ENCODE measurements at places on chromosomes 16 and 17. TPM values are rescaled to one million over a fixed set of nuclear protein-coding genes. Genes with fewer than 3 reads are reported as not detected.

DNA sequence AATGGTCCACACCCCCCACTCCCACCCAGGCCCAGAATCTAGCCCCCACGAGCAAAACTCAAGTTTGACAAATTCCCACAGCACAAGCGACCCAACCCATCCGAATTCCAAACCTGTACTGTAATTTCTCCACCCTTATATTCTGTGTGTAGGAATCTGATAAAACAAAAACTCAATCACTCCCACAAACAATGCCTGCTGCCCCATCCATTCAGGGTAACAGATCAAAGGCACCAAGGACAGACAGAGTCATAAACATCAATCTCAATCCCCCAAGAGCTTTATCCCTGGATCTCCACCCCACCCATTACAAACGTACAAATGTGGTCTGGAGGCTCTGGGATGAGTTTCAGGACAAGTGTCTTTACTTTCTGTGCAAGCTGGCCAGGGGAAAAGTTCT lies 157.8 kb downstream of the AXIN2 start:
- DNase-seq = no peak

DNA sequence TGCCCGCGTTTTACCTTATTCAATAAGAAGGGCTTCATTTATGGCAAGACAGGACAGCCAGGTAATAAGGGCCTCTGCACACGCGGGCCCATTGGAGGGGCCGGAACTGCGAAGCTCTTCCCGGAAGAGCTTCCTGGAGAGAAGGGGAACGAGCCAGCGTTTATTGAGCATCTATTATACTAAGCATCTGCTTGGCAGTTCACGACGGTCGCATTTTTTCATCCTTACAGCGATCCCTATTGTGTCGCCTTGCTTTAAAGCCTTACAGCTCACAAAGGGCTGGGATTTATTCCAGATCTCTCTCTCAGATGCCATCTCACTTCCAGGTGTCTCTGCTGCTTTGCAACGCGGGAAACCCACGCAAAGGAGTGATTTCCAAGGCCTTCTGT lies 546 bp downstream of the ZPBP2 start:
- DNase-seq = no peak

GRCh38 chr16:12152740-12153139 lies 176.2 kb downstream of the SNX29 start:
- no peak for DNase-seq

GRCh38 chr17:67044016-67044772 lies at the start of gene CACNG1:
Gene CACNG1 (plus strand): TSS chr17:67044554. CDS start chr17:67044661, 107 bp downstream.
- no peak for DNase-seq

GRCh38 chr16:4115949-4116318 lies 308 bp downstream of the ADCY9 start:
- DNase-seq = no peak

- no peak for DNase-seq
These were observed 18.2 kb upstream of the MEOX1 start for GRCh38 chr17:43679911-43680310.

GRCh38 chr16:11819798-11820197 lies 22.7 kb upstream of the ZC3H7A start:
- no peak for DNase-seq

GRCh38 chr16:86714166-86714565 lies 135.8 kb downstream of the FOXL1 start:
- DNase-seq = no peak

- DNase-seq = no peak
These were observed 5.6 kb upstream of the STX1B start for GRCh38 chr16:31016018-31016417.

- no peak for DNase-seq
These were observed 9.8 kb downstream of the SLFN5 start for GRCh38 chr17:35252651-35253050.

GRCh38 chr16:22165508-22166285 lies 3.4 kb downstream of the SDR42E2 start:
- DNase-seq = no peak

DNA sequence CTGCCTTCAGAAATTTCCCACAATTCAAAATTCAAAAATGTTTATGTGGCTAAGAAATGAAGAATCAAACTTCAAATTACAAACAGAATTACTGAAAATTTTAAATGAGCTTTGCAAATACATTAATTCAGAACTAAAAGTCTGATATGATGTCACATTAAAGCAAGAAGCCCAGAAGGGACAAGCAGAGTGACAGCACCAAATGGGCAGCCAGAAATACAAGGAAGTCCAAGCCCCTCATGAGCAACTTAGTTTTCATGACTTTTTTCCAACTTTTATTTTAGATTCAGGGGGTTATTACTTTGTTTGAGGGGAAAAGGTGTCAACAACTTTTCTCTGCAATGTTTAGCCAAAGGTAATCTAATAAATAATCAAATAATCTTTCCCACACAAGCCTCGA lies 21.5 kb downstream of the UBE2G1 start:
- DNase-seq = no peak

DNA sequence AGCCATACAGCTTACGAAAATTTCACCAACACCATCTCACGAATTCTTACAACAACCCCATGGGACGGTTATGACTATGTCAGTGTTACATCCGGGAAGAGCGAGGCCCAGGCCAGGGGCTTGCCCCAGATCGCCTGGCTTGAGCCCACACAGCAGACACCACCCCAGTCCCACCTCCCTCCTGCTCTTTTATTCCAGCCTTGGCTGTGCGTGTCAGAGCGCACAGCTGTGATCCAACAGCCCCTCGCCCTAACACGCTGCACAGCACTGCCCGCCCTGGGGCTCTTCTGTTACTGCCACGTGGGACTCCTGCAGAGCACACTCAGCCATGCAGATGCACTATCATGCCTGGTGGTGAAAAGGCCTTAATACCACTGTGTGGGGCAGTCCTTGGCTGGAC lies 127.9 kb downstream of the ENGASE start:
- DNase-seq = no peak

DNA sequence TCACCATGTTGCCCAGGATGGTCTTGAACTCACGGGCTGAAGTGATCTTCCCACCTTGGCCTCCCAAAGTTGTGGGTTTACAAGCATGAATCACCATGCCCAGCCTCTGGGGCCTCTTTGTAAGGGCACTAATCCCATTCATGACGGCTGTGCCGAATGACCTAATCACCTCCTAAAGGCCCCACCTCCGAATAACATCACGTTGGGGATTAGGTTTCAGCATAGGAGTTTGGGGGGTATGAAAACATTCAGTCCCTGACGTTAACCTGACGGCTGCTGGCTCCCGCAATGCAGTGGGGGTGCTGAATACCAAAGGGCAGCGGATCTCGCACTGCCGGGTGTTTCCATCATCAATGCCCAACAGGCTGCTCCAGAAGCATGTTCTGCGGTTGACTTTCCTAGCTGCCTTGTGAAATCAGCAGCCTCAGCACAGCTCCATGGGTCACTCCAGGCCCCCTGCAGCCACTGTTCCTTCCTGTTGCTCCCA lies 120.8 kb upstream of the SEC14L1 start:
- DNase-seq = no peak

- no peak for DNase-seq
These were observed 57.3 kb downstream of the IGF2BP1 start for GRCh38 chr17:49054342-49055092.

GRCh38 chr17:7114875-7115614 lies 423 bp upstream of the ASGR2 start:
- no peak for DNase-seq

DNA sequence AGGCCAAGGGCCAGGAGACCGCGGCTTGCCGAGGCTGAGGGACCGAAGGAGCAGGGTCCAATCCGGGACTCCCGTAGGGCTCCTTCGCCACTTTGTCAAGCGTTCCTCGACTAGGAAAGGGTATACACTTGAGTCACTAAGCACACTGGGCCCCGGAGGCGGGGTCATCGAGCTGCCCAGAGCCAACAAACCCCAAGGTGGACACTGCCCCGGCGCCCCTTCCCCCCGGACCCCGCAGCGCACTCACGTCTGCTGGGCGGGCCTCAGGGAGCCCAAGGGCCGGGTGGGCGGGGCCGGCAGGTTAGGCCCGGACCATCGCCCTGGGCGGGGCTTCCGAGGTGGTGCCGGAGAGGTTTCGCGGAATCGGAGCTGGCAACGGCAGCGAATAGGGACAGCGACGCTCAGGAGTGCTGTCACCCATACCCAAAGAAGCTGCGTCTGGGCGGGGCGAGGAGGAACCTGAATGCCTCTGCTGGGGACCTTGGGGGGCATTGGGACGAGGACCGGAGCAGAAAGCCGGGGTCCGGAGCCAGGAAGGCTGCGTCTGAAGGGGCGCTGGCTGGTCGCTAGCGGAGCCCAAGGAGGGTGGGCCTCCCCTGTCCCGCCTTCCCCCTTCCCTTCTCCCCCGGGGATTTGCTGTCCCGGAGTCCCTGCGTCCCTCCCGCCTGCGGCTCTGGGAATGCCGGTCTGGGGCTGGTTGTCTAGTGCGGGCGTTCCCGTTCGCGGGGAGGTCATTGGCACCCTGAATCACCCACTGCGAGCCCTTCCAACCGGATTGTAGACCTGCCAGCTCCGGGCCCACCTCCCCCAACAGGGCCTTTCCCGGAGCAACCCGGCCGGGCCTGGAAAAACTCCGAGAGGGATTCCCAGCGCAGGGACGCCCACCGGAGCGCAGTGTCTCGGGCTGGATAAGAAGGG lies 118.2 kb upstream of the SMURF2 start:
- peak; percentile 63 for DNase-seq

- DNase-seq = no peak
These were observed 164.6 kb upstream of the ELAC2 start for GRCh38 chr17:13182450-13182849.

DNA sequence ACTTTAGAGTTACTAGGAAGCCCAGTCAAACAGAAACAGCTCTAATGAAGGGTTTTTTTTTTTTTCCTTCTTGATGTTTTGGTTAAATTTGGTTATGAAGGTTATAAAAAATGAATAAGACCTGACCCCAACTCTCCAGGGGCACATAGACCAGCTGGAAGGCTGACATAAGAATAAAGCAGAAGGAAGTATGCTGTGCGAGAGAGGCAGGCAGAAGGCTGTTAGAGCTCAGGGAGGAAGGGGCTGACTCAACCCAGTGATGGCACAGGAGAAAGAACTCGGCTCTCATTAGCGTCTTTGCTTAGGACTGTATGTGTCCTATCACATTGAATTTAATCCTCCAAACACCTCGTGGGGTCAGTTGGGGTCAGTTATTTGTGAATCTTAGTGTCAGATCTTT lies 474.6 kb downstream of the PMP22 start:
- no peak for DNase-seq

DNA sequence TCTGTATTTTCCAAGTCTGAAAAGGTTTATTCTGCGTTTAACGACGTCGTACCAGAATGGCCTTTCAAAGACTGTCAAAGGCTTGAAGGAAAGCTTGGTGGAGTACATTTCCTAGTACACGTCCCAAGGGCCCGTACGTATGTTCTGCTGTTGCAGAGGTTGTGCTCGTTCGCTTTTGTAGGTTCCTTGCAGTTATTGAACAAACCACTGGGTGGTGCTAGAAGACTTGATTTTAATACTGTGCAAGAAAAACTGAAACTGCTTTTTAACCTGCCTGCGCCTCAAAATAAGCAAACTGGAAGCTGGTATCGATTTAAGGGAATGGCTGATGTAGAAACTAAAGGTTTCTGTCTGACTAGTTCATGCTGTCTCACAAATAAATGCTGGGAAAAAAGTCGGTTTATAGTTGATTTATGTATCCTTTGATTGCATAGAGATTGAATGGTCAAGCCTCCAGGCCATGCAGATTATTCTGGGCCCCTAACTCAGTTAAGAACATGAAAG lies 54.6 kb downstream of the USP10 start:
- DNase-seq = peak; percentile 70

- peak; percentile 41 for DNase-seq
These were observed 34.5 kb downstream of the YWHAE start for GRCh38 chr17:1365445-1366039.

GRCh38 chr17:31888124-31888523 lies 13.4 kb downstream of the UTP6 start:
- no peak for DNase-seq

The YPEL3 gene
- 264 TPM for total RNA-seq

The HYDIN gene
- total RNA-seq = not detected

The DHX58 gene
- 57.3 TPM for total RNA-seq

The CCL17 gene
- not detected for total RNA-seq

The SLFN12L gene
- total RNA-seq = 44.7 TPM

The GAS2L2 gene
- 0.33 TPM for total RNA-seq

The FNDC8 gene
- not detected for total RNA-seq
